ENCODE measurements at places on chromosomes 1 and 21. TPM values are rescaled to one million over a fixed set of nuclear protein-coding genes. Genes with fewer than 3 reads are reported as not detected.

The APOBEC4 gene
- not detected for total RNA-seq

GRCh38 chr1:209241487-209241886, 342.0 kb upstream of the CAMK1G start:
- no peak for DNase-seq

The PTGS2 gene
- total RNA-seq, result not detected

The TBX19 gene
- total RNA-seq, result 2.7 TPM

The FALEC gene
- total RNA-seq, result not detected

- DNase-seq, result no peak
Measured at GRCh38 chr1:25018110-25018735, 88.1 kb upstream of the RUNX3 start.

The NBPF12 gene
- total RNA-seq, result 19.0 TPM

The ACTN2 gene
- total RNA-seq, result not detected

GRCh38 chr1:228804640-228805413, 69.5 kb downstream of the RHOU start:
- DNase-seq, result peak; percentile 66

The CRYBG2 gene
- total RNA-seq, result 2.6 TPM

DNA sequence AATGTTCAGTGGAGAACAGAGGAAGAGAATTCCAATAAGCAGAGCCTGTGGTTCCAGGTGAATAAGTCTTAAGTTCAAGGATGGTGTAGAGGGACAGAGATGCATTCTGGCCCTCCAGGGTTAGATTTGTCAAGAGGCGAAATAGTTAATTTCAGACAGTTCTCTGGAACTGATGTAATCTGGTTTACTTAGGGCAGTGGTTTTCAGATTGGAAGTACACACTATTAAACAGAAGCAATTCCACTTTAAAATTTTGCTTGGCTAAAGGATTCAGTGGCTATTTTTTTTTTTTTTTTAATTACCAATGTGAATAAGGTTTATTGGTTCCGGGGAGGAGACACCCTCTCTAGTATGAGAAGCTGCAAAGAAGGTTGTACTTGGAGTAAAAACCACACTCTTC, 25.3 kb upstream of the MYOCOS start:
- DNase-seq, result no peak

- DNase-seq, result no peak
Measured at GRCh38 chr1:6850537-6850936, 65.3 kb downstream of the CAMTA1 start.

- no peak for DNase-seq
Measured at GRCh38 chr1:7303554-7304317, 467.4 kb upstream of the VAMP3 start.

- DNase-seq, result no peak
Measured at GRCh38 chr1:119453021-119453420, 38.1 kb downstream of the HSD3B2 start.

The OR2T35 gene
- not detected for total RNA-seq

DNA sequence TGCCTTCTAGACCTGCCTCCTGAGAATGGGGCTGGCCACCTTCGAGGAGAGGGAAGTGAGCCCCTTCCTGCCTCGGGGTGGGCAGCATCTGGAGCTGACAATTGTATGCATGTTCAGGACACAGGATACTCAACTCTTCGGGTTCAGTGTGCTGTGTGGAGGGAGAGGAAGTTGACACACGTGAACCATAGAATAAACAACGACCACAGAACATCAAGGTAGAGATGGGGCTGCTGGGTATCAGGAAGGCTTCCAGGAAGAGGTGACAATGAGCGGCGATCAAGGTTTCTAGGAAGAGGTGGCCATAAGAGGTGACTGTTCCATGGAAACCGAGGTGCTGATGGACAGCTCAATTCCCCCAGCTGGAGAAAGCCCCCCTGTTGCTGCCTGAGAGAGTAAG, 22.0 kb downstream of the UBIAD1 start:
- peak; percentile 38 for DNase-seq

- no peak for DNase-seq
Measured at GRCh38 chr1:209618756-209619420, 33.3 kb downstream of the LAMB3 start.

DNA sequence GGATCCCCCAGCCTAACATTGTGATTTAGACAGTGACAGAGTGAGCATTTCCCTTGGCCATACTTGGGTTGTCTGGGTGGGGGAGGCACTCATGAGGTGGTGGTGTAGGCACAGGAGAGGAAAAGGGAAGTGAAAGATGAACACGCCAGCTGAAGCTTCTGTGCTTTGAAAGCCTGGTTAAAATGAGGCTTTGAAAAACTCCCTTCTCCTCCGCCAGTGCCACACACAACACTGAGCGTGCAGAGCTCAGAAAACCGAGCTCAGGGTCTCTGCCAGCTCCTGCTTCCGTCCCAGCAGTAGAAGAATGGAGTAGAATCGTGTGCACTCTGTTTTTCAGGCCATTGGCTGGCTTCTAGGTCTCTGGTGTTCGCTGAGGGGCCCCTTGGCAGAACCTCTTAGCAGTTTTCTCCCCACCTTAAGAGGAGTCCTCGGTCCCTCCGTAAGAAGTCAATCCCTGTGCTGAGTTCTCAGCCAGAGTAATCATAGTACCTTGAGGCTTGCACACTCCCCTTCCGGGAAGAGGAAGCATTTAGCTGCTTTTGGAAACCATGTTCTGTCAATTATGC, 12.9 kb downstream of the PLEKHM2 start:
- DNase-seq, result peak; percentile 67

DNA sequence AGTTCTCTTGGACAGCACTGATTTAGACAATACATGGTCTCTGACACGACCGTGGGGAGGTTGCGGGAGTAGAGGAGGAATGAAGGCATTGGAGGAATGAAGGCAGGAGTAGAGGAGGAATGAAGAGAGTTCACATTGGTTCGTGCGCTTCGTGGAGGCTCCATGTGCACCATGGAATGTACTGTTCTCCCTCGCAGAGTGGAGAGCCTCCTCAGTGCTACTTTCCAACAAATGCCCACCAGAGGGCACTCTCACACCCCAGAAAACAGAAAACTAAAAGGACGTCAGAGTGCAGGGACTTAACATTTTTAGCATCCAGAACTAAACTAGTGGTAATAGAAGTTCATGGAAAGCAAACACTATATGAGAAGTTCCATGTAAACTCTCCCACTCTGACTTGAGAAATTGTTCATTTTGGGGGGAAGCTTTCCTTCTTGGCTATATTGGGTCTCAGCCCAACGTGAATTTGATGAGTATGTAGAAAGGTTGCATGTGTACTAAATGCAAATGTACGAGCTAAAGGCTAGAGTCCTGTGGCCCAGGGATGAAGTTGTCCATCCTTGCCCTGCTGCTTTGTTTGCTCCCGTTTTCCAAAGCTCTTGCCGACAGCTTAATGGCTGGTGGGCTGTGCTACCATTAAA, 211.6 kb downstream of the LMX1A start:
- DNase-seq, result peak; percentile 47

The FNDC7 gene
- total RNA-seq, result not detected

- DNase-seq, result no peak
Measured at GRCh38 chr1:198761859-198762616, 123.2 kb downstream of the PTPRC start.

GRCh38 chr1:118788463-118788862, 199.7 kb downstream of the TBX15 start:
- no peak for DNase-seq

The LMOD1 gene
- total RNA-seq, result not detected

The FAM3B gene
- not detected for total RNA-seq

DNA sequence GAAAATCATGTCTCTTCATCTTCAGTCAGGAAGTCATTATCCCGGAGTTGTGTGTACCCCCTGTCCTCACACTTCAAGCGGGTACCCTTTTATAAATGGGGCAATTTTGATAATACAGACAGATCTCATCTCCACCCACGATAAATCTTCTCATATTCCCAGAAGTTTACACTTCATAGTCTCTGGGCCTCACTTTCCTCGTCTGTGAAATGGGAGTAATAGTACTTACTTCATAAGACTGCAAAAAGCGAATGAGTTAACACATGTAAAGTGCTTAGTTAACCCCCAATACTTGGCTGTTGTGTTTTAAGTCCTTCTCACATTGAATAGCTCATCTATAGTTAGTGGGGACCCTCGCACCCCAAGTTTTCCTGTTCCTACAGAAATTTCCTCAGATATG, 820 bp downstream of the NUP210L start:
- DNase-seq, result no peak

The GSTM5 gene
- total RNA-seq, result 0.17 TPM

DNA sequence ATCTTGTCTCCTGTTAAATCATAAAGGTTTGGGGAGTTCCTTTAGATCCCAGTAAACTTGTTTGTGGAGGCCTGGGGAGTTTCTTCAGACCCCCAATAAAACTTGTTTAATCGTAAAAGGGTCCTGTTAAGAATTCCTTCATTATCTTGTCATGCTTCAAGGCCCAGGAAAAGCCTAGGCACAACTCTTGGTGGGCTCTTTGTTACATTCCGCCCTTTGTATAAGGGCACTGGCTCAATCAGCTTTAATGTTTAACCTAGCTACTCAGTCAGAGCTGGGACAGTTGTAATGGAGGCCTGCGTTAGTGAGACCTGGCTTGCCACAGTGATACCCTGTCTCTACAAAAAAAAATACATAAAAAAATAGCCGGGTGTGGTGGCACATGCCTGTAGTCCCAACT, 77.2 kb downstream of the MPZL1 start:
- DNase-seq, result no peak

The KAZN gene
- total RNA-seq, result 0.22 TPM
